ENCODE measurements at places on chromosomes 3 and 15. TPM values are rescaled to one million over a fixed set of nuclear protein-coding genes. Genes with fewer than 3 reads are reported as not detected.

MLH1 gene
- 70.1 TPM for total RNA-seq

SH2D7 gene
- total RNA-seq = not detected

PAQR5 gene
- 0.13 TPM for total RNA-seq

SOX14 gene
- not detected for total RNA-seq

IGF2BP2 gene
- 0.32 TPM for total RNA-seq

APOD gene
- total RNA-seq = not detected

SEMA5B gene
- total RNA-seq = not detected

COLQ gene
- 0.84 TPM for total RNA-seq

LTK gene
- total RNA-seq = 0.10 TPM

SLC24A5 gene
- total RNA-seq = not detected

CMTM8 gene
- 5.1 TPM for total RNA-seq

SLC2A2 gene
- total RNA-seq = not detected

ALG3 gene
- 61.9 TPM for total RNA-seq

TRIM71 gene
- total RNA-seq = 0.04 TPM

SYNPR gene
- not detected for total RNA-seq

ZDHHC23 gene
- 3.9 TPM for total RNA-seq

STARD5 gene
- total RNA-seq = 4.3 TPM

MAGEL2 gene
- not detected for total RNA-seq

MNS1 gene
- 1.2 TPM for total RNA-seq

LARP6 gene
- not detected for total RNA-seq

LRRIQ4 gene
- 0.17 TPM for total RNA-seq

CLEC3B gene
- total RNA-seq = not detected

TPRG1 gene
- 19.1 TPM for total RNA-seq

TNFAIP8L3 gene
- total RNA-seq = 1.2 TPM

NEK10 gene
- total RNA-seq = 0.30 TPM

CP gene
- total RNA-seq = not detected

PRR20G gene
- not detected for total RNA-seq

MORC1 gene
- total RNA-seq = not detected

ISLR gene
- total RNA-seq = not detected
